ENCODE measurements at places on chromosomes 1 and 21.

- DNase-seq = no peak
Measured at GRCh38 chr1:38546636-38547035, 312.9 kb downstream of the RRAGC start.

GRCh38 chr1:234969011-234969441 lies 159.6 kb downstream of the TOMM20 start:
- DNase-seq = no peak

DNA sequence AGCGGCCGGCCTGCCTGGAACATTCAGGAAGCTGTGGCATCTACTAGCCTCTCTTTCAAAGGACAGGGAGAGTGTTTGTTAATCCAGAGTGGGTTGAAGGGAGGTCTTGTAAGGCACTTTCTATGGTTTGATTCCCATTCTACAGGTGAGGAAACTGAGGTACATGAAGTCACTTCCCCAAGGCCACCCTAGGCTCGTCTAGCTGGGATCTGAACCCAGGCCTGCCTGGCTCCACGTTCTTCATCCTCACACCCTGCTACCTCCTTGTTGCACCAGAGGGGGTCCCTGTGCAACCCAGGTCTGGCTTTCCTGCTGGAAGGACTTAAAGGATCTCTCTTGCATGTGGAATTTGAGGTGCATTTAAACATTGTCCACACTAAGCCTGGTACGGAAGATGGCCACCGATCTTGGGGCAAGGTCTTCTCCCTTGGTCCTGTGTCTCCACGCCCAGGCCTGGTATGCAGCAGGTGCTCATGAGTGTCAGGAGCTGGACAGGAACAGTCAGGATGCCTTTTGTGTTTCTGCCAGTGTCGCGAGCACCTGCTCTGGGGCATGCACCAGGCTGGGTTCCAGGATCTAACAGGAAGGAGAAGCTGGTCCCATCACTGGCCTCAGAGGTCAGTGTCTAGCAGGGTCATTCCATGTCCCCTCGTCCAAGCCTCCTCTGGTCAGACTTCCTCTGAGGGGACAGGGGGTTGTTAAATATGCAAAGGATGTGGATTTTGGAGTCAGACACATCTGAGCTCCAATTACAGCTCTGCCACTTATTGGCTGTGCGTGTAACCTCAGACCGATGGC lies 103.2 kb upstream of the RUNX3 start:
- DNase-seq = no peak

DNA sequence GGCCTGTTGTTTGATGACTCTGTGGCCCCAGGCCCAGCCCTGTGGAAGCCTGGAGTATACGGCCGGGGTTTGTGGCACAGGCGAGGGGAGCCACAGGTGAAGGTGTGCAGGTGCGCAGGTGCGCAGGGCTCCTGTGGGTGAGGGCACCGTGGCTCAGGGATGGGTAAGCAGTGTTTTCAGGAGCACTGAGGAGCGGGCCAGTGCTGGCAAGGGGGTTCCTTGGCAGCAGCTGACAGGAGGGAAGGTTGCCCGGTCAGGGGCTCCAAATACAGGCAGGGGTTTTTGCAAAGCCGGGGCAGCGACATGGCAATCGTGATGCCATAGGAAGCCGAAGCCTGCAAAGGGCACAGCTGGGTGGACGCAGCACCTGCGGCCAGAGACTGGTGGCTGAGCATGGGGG lies 20.7 kb downstream of the AGPAT3 start:
- no peak for DNase-seq

DNA sequence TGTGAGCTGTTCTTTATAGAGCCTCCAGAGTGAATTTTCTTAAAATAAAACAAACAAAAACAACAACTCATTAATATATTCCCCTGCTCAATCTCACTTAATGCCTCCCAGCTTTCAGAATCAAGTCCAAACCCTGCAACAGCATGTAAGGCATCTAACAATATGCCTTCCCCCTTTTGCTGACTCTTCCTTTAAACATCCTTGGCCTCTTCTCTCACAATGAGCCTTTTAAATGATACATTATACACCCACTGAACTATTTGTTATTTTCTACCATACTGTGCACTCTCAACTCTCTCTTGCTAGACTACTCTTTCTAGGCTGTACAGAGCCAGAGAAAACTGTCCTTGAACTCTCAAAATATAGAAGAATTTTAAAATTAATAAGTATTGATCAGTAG lies 115.2 kb upstream of the SNX7 start:
- DNase-seq = no peak

DNA sequence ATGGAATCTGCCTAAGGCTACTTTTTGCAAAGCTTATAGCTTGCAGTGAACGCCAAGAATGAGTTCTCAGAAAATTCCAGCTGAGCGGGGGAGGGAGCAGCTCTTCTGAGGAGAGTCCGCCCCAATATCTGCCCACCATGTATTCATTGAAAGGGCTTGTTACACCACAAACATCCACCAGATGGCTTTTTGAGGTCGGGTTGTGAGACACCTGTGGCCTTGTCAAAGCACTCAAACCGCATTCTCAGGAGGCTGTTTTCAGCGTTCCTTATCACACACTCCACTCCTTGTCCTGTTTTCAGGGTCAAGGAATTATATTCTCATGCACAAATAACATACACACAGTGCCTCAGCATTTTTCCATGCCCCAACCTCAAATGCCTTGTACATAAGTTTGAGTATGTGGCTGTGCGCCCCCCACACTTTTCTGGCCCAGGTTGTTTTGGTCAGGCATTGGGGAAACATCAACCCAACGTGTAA lies 3.9 kb upstream of the C4BPB start:
- peak; percentile 30 for DNase-seq

DNA sequence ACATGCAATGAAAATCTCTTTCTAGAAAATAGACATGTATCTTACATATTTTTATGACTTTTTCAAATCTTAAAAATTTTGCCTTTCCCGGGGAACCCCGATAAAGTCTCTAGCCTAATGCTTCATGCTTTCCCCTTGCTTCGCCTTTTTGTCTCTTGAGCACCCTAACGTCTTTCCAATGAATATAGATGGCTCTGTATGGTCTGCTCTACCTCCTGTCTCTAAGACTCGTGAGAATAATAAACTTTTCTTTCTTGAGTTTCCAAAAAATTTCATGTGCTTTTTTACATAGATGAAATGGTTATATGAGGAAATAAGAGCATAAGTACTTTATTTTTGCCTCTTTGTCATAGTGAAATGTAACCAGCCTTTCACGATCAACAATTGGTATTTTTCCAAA lies 202.6 kb downstream of the PDE4B start:
- DNase-seq = no peak

GRCh38 chr21:32516756-32517649 lies 68.3 kb downstream of the TCP10L start:
- no peak for DNase-seq

DNA sequence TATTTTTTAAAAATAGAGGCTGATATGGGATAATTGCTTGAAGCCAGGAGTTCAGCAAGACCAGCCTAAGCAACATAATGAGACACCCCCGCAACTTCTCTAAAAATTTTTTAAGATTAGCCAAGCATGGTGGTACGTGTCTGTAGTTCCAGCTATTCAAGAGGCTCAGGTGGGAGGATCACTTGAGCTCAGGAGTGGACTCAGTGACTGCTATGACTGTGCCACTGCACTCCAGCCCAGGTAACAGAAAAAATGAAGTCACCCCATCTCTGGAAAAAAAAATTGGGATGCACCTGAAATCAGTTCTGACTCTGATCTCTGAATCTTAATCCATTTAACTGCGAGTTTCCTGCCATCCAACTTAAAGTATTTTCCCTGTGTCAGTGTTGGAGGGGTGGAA lies 124.2 kb downstream of the MRPS6 start:
- no peak for DNase-seq

GRCh38 chr1:56456435-56457101 lies 122.8 kb downstream of the PLPP3 start:
- DNase-seq = no peak

GRCh38 chr1:21295002-21295401 lies 4.7 kb upstream of the ECE1 start:
- no peak for DNase-seq

- DNase-seq = peak; percentile 69
Measured at GRCh38 chr1:28882009-28882628, 32.2 kb upstream of the EPB41 start.

DNA sequence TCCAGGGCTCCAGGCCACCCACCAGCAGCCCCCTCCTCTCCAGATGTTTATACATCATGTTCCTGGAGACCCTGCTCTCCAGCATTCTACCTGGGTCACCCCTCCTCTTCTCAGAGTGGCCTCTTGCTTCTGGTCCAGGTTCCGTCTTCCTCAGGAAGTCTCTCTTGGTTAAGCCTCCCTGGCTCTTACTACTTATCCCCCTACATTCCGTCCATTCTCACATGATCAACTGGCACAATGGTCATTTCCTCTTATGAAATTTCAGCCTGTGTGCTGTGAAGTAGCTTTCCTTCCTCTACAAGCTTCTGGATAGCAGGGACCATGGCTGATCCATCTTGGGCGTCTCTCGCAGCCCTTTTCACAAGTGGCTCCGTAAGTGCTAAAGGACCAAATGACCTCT lies 33.9 kb upstream of the ATP2B4 start:
- DNase-seq = no peak

GRCh38 chr1:95778217-95778616 lies 544.2 kb downstream of the RWDD3 start:
- no peak for DNase-seq

- no peak for DNase-seq
Measured at GRCh38 chr21:46556802-46557201, 48.1 kb downstream of the S100B start.

GRCh38 chr1:160206421-160207117 lies 1.4 kb downstream of the PEA15 start:
- no peak for DNase-seq

DNA sequence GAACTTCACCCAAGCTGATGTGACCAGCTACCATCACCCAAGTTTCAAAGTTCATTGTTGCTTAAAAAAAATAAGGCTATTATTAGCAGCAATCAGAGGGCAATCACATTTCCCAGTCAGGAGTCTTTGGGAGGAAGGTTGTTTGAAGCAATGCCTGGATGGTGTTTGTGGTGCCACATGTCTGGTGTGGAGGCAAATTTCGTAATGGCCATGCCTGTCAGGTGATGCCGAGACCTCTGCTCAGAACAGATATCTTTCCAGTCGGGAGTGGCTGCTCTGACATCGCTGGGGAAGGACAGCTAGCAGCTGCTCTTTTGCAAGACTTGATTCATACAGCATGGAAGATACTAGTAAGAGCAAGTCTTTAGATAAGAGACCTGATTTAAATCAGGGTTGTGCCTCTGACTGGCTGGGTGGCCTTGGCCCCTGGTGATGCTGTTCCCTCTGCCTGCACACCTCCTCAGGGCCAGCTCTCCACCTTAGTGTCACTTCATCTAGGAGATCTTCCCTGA lies 187.8 kb upstream of the JUN start:
- DNase-seq = no peak

DNA sequence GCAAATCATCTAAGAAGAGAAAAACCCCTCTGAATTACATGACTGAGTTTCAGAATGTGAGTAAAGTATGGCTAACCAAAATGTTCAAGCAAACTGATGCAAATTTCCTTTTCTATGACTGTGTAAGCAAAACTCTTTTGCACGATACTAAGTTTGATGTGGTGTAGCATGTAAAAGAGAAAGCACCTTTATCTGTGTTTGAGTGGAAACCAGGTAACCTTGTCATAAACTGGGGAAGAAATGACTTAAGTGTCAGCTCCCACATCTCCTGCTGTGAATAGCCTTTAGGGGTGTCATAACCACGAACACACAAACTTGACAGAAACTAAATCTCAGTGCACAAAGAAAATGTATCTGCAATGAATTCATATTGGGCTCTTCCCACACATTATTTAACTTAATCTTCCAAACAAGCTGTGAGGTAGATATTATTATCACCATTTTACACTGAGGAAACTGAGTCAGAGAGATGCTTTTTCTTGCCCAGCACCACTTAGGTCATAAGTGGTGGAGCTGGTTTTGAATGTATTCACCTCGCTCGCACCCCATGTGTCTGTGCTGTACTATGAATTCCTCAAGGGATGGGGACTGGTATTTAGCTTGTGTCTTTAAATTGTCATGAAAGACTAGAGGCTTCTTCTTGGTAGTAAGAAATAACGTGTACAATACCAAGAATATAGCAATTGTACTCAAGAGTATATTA lies 32.9 kb upstream of the IL12RB2 start:
- DNase-seq = no peak

DNA sequence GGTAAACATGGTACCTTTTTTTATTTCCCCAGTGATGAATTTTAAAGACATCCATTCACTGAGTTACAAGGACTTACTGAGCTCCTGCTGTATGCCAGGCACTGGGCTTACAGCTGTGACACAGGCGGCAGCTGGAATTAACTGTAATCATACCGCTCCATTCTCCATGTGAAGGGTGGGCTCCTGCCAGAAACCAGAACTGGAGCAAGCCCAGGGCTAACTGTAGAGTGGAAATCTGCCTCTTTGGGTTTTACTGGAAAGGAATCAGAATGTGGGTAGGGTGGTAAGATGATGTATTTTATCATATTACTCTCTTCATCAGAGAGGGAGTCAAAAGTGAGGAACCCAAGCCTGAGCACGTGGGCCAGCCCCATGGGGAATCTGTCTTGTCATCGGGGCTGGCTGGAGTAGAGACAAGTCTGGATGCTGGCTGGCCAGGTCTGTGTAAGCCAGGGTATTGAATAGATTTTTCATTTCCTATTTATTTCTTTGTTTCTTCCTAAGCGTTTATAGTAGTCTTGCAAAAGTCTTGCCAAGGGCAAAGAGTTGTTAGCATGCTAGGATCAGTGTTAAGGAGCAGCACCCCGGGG lies 21.5 kb downstream of the FGGY start:
- DNase-seq = no peak

GRCh38 chr1:237140986-237141385 lies 99.0 kb downstream of the RYR2 start:
- no peak for DNase-seq

All from stimulated activated CD8-positive, alpha-beta memory T cell treated with anti-CD3 and anti-CD28 coated beads, Interleukin-7, amount 100 ng/mL, for 4 hours (primary cell).